H1 (cell line): ENCODE measurements at places on chromosomes 16 and 17.

- no peak for DNase-seq
Observed at GRCh38 chr17:37828651-37829124, 83.8 kb upstream of the HNF1B start.

DNA sequence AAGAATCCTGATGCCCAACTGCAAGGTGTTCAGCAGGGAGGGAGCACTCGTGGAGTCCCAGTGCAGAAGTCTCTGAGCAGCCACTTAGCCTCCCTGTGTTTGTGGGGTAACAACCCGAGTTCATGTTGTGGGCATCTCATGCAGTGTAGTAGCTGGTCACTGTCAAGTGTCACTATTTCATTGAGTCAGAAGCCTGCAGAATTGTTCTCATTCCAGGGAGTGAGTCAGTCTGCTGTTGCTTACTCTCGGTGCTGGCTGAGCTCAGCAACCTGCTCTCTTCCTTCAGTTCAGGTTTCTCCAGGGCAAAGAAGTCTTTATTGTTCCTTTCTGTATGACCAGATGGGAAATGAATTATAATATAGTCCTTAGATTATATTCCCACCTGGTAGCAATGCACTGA is 24.1 kb downstream of the HMOX2 start:
- no peak for DNase-seq

DNA sequence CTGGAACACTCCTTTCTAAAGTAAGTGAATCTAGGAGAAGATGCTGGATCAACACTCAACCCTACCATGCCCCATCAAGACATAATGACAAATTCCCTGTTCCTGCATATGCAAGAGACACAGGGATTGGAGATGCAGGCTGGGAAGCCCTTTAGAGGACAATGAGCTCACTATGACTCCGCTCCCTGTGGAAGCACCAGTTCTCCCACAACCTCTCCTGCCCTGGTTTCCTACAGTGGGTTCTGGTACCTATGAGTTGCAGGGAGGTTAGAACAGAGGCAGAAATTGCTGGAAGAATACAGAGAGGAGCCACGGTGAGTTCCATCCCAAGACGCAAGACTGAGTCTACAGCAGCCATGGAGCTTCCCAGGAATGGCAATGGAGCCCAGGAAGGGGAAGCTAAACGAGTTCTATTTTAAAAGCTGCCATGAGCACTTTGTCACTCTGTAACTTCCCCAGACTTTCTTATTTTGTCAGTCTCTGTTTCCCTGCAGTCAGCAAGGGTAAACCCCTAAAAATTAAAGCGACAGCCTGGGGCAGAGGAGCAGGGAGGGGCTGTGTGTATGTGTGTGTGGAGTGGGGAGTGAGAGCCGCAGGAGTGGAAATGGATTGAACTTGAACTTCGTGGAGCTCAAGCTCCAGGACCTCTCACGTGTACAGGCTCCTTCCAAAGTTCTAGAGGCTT is 42.3 kb upstream of the PIK3R6 start:
- DNase-seq = no peak

- DNase-seq = no peak
Observed at GRCh38 chr16:228151-228851, 948 bp downstream of the LUC7L start.

DNA sequence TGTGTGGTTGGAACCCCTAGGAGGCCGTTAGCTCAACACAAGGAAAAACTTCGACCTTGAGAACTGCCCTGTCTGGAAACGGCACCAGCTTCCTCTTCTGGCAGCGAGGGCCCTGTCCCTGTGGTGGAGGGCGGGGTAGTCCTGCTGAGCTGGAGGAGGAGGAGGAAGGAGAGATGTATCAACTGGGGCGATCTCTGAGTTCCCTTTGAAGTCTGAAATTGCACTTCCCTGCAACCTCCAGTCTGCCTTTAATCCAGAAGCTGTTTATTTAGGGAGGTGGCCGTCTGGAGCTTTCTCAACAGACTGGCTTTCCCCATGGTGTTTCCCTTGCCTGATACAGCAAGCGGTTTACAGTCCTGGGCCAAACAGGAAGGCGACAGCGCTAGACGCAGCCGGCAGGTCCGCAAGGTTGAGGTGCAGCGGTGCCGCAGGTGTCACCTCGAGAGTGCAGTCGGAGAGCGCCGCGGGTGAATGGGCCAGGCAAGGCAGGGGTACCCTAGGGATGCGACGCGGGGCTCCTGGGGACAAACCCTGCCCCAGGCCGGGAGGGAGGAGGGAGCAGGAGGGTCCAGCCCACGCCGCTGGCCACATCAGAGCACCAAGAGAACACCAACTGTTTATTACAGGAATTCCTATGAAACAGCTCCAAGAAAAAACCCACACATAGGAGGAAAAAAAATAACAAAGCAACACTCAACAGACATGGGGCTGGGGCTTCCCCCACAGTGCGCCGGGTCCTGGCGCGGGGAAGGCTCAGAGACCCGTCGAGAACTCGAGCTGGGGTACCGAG is 11.4 kb upstream of the MRPS23 start:
- DNase-seq = peak; percentile 64

- peak; percentile 67 for DNase-seq
Observed at GRCh38 chr17:77316191-77316641, 175.4 kb downstream of the SEC14L1 start.

DNA sequence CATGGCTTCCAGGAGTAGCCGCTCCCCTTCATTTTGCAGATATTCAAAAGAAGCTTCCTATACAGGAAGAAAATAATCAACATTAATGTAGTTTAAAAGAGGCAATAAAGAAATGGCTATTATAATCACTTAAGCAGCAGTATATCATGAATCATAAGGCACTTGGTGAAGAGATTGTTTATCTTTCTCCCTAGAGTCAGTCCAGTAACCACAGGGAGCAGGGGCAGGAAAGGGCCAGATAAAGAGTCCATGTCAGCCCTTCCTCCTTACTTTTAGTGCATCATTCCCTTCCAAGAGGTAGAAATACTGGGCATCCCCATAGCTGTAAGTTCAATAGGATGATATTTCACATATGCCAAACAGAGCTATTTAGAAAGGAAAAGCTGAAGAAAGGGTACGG is 184.6 kb upstream of the C17orf78 start:
- DNase-seq = no peak

DNA sequence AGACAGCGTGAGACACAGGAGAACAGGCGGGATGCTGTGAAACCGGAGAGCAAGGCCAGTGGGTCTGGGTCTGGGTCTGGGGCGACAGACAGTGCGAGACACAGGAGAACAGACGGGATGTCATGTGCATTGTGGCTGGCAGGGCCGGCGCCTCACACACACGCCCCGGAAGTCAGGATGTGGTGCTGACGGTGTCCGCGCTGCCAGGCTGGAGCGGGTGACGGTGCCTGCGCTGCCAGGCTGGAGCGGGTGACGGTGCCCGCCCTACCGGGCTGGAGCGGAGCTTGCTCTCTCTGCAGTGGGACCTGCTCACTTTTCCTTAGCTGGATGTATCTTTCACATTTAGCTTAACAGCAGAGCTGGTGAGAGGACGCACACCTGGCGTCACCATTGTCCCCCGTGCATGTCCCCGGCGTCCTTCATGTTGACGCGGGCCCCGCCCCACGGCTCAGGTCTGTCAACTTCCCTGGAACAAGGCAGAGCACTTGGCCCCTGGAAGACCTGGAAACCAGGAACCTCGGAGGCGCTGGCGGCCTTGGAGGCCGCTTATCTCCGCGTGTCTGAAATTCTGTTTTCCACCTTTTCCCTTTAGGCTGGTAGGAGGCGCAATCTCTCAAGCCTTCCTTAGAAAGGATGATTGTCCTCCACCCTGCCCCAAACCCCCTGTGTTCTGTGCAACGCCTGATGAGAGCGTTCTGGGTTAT is 43.0 kb upstream of the ZNF750 start:
- DNase-seq = no peak

DNA sequence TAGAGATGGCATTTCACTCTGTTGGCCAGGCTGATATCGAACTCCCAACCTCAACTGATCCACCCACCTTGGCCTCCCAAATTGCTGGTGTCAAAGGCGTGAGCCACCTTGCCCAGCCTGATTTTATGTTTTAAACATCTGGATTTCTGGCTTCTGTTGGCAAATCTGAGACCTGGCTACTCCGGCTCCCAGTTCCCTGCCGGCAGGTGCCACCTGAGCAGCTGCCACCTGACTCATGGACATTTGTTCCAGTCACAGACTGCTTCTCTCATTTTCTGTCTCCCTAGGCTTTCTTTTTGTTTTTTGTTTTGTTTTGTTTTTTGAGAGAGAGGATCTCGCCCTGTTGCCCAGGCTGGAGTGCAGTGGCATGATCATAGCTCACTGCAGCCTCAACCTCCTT is 9.6 kb downstream of the PMM2 start:
- no peak for DNase-seq

DNA sequence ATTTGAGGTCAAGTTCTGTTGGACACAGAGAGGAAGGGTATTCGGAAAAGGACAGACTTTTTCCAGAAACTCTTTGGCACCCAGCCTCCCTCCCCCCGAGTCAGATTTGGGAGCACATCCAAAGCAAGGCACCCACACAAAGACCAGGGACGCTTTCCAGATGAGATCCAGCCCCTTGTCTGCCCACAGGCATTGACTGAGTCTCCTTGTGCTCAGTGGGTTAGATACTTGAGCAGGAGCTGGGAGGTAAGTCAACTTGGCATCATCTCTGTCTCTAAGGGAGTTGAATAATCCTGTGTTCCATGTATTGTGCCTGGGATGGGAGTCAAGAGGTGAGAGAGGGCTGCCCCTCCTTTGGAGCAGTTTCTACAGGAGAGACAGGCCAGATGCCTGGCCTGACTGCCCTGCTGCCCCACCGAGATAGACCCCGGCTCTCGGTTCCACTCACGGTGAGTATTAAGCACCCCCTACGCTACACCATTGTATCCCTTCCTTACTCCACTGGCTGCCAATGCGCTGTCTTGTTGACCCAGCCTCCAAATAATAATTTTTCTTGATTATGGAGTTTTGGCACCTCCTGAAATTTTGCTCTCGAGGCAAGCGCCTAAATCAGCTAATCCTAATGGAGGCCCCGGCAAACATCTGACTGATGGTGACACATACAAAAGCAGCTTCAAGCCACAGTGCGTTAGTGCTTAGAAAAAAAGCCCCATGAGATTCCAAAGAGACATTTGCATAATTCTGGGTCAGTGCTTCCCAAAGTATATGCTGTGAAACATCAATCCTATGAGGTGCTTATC is 29.6 kb upstream of the MAP3K14 start:
- DNase-seq = no peak

DNA sequence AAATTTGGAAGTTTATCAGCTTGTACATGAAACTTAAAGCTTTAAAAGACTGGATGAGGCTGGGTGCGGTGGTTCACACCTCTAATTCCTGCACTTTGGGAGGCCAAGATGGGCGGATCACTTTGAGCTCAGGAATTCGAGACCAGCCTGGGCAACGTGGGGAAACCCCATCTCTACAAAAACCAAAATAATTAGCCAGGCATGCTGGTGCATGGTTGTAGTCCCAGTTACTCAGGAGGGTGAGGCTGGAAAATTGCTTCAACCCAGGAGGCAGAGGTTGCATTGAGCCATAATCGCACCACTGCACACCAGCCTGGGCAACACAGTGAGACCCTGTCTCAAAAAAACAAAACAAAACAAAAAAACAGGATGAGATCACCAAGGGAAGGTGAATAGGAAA is 209.5 kb downstream of the AATF start:
- DNase-seq = no peak

DNA sequence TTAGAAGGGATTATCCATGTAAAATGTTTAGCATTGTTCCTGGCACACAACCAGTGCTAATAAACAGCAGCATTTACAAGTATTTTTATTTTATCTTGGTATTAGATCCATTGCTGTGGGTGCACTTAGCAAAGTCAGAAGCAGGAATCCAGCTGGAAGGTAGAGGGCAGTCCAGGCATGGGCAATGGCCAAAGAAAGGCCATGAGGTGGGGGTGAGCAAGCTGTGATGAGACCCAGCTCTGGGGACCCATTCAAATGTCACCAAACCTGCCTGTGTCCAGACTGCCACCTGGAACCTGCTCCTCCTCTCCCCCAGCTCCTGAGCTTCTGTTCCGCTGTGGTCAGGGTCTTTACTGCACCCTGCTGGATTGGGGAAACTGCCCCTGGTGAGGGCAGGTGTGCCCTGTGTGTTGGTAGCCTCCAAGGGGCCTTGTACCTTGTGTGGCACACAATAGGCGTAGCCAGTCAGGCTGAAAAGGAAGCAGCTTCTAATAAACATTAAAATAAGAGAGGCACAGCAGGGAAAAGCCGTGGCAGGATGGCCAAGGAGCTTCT is 118.0 kb upstream of the CRHR1 start:
- no peak for DNase-seq

GRCh38 chr17:30433514-30433913 is 43.7 kb upstream of the GOSR1 start:
- no peak for DNase-seq

DNA sequence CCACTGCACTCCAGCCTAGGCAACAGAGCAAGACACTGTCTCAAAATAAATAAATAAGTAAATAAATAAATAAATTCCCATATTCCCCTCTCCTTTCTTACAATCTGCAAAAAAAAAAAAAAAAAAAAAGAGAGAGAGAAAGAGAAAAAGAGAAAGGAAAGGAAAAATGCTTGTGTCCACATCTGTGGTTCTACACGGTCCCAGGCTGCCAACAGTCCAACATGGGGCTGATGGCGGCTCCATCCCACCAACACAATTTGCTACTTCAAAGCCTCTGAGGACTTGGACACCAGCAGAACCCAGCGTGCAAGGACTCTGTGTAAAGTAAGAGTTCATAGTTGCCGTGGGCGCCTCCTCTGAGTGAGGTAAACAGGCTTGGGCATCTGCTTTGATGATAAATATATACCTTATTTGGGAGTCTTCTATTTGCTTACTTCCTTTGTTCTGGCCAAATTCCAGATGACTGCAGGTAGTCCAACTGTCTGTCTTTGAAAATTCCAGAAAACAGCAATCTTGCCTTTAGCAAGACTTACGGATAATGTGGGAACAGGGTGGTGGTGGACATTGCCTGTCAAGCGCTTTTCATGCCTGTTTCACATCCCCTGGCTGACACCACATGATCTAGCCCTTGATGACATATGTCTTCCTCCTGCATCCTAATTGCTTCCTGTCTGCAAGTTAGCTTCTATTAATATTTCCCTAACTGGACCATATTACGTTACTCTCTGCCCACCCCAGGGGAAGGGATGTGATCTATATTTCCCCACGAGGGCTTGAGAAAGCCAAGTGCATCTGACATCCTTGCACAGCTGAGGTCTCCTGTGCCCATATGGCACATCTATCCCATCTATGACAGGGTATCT is 10.1 kb downstream of the LITAF start:
- no peak for DNase-seq

GRCh38 chr17:28997806-28998205 is 8.0 kb downstream of the SEZ6 start:
- DNase-seq = no peak

GRCh38 chr17:69558796-69559195 is 144.3 kb downstream of the MAP2K6 start:
- no peak for DNase-seq

- no peak for DNase-seq
Observed at GRCh38 chr16:19354371-19354770, 63.3 kb upstream of the TMC5 start.
